ENCODE measurements at places on chromosomes 7 and 10.

GRCh38 chr7:23863209-23863787 is 153.3 kb downstream of the STK31 start:
- DNase-seq: no peak

DNA sequence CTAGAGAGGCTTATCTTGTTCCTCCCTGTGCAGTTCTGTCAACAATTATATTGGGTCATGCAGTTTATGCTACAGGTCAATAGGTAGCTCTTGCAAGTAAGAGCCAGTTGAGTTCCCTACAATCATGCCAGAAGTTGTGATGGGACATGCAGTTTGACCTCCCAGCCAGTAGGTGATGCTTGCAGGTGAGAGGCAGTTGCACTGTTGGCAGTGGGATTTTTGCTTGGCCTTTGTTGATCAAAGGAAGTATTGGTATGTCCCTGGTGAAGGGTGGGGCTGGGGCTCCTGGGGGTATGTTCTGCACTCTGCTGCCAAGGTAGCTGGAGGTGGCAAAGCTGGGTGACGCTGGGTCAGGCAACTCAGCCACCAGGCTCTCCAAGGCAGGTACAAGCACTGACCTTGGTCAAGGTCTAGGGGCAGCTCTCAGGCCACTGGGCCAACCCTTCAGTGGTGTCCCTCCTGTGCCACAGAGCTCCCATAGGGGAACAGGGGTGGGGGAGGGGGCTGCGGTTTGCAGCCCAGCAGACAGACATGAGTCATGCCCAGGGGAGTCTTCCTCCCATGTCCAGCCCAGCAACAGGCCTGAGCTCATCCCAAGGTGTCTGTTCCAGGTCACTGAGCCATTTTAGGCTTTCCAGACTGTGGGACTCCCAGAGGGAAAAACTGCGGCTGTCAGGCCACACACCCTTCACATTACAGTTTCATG is 43.3 kb downstream of the MEOX2 start:
- no peak for DNase-seq

GRCh38 chr7:16609842-16610450 is 35.6 kb downstream of the ANKMY2 start:
- DNase-seq: no peak

DNA sequence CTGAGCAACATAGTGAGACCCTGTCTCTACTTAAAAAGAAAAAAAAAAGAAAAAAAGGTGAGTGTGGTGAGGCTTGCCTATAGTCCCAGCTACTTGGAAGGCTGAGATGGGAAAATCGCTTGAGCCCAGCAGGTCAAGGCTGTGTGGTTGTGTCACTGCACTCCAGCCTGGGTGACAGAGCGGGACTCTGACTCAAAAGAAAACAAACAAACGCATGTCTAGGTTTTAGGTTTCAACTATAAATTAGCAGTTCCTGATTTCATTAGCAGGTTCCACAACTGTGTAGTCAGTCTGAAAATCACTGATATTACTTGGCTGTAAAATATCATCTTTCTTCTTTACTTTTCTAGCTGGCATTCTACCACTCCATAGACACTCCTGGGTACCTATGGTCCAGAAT is 155.7 kb upstream of the HGF start:
- no peak for DNase-seq

DNA sequence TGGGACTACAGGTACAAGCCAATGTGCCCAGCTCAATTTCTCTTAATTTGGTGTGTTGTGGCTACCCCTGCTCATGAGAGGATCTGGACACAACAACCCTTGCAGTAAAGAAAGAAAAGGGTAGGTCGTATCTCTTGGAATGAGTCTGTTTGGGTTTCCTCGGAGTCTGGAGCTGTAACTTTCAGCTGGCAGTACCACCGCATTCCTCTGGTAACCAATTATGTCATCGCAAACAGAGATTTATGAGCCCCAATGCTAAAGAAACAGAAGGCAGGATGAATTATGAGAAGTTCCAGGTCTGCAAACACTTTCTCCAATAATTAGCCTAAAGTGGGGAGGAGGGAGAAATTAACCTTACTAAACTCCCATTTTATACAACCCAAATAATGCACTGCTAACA is 186.6 kb upstream of the NRP1 start:
- no peak for DNase-seq

DNA sequence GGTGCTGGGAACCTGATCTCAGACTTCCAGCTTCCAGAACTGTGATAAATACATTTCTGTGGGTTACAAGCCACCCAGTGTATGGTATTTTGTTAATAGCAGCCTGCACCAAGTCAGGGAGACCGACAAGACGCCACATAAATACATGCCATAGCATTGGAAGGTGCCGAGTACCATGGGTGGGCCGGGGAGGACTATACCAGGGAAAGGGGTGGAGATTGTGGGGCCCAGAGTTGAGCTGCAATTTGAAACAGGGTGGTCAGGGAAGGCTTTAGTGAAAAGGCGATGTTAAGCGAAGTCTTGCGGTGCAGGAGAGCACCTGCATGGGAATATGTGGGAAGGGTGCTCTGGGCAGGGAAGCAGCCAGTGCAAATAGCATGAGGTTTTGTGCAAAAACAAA is 88.9 kb upstream of the LRRC4 start:
- no peak for DNase-seq

DNA sequence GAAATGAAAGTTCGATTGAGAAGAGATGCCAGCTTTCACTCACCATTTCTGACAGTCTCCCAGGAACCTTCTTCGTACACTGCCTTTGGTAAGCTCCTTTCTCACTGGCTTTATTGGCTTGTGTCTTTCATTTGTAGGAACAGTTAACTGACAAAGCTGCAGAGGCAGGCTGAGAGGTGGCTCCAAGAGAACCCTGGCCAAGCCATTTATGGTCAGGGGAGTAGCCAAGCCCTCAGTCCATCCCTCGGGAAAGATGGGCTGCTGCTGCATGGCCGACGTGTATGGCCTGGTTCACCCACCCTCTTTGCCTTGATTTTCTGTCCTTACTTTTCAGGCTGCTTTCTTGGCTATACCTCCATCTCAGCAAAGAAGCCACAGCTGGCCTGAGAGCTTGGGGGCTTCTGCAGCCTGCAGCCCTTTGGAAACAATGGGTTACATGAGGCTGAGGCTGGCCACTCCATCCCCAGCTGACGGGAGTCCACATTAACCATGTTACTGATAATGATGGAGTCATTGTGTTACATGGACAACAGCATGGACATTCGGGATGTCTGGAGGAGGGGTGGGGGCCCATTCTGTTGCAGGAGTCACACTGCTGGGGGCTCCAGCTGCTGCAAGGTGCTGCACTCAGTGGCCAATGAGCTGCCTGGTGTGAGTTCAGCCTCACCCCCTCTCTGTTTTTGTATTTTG is at the start of gene OPALIN:
TSS of gene OPALIN (minus strand) at position 152 of the 690 bp plus-strand sequence. CDS start at position 46, 106 bp downstream.
- DNase-seq: no peak

GRCh38 chr10:50740293-50740648 is 535 bp downstream of the ASAH2B start:
- no peak for DNase-seq

- DNase-seq: no peak
Measured at GRCh38 chr7:151115121-151115835, 29.0 kb downstream of the AGAP3 start.

GRCh38 chr10:71634531-71635164 is 84.9 kb downstream of the C10orf105 start:
- DNase-seq: no peak

DNA sequence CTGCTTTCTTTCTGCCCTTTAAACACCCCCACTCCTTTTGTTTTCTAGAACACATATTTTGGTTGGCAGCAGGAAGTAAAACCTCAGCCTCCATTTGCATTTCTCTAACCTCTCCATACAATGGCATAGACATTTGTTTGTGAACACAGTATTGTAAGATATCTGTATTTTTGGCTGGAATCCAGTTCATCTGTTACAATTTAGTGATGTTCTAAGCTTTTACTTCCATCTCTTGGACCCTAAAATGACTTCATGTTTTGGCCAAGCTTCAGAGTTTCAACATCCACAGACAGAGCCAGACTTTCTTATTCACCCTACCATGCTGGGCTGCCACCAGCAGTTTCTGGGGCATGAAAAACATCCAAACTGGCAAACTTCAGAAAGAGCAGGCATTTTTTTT is 21.1 kb upstream of the AUTS2 start:
- DNase-seq: no peak
